ENCODE measurements at places on chromosomes 6 and 20. TPM values are rescaled to one million over a fixed set of nuclear protein-coding genes. Genes with fewer than 3 reads are reported as not detected.

Gene DEFB129
- not detected for total RNA-seq

Gene SMOC2
- not detected for total RNA-seq

Gene MAS1
- not detected for total RNA-seq

Gene LY6G5B
- 28.0 TPM for total RNA-seq

Gene BANF2
- not detected for total RNA-seq

Gene LIN28B
- total RNA-seq, result not detected

Gene C4B
- 4.0 TPM for total RNA-seq

Gene TBX18
- not detected for total RNA-seq

Gene C6orf163
- total RNA-seq, result 0.93 TPM

Gene VWA7
- 1.7 TPM for total RNA-seq

Gene SCUBE3
- not detected for total RNA-seq

Gene CAGE1
- total RNA-seq, result 0.38 TPM

Gene IFT52
- 15.5 TPM for total RNA-seq

Gene TTBK1
- total RNA-seq, result not detected

Gene LKAAEAR1
- 0.30 TPM for total RNA-seq

Gene EMILIN3
- 0.22 TPM for total RNA-seq

Gene MAPK13
- 63.5 TPM for total RNA-seq

Gene SLC24A3
- total RNA-seq, result not detected

Gene SPATS1
- total RNA-seq, result not detected
